ENCODE measurements at places on chromosomes 11 and 22.

GRCh38 chr11:72041364-72042063 is 38.8 kb downstream of the NUMA1 start:
- DNase-seq = peak; percentile 82

DNA sequence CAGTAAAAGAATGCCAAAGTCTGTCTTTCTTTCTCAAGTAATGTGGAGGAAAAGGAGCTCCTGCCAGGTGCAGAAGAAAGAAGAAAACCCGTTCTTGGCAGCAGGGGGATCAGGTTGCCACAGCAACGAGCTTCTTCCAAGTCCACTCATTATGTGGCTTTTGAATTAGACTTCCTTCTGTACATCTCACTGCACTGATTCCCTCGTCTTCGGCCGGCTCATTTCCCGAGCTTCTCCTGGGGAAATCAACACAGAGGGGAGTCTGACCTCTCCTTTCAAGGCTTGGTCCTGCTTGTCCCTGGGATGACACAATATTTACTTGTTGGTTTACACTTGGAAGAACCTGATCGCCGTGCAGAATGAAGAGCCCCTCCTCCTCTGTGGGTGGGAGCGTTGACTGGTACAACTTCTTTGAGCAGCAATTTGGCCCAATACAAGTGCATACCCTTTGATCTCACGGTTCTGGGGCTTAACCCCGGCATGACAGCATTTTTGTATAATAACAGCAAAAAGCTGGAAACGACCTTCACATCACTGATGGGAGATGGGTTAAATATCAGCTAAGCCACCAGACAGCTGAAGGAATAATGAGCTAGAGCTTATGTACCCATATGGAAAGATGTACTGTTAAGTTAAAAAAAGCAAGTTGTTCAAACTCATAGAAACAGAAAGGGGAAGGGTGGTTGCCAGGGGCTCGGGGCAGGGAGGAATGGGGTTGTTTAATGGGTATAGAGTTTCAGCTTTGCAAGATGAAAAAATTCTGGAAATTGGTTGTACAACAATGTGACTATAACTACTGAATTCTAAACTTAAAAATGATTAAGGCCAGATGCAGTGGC is 35.4 kb downstream of the MCHR1 start:
- peak; percentile 45 for DNase-seq

DNA sequence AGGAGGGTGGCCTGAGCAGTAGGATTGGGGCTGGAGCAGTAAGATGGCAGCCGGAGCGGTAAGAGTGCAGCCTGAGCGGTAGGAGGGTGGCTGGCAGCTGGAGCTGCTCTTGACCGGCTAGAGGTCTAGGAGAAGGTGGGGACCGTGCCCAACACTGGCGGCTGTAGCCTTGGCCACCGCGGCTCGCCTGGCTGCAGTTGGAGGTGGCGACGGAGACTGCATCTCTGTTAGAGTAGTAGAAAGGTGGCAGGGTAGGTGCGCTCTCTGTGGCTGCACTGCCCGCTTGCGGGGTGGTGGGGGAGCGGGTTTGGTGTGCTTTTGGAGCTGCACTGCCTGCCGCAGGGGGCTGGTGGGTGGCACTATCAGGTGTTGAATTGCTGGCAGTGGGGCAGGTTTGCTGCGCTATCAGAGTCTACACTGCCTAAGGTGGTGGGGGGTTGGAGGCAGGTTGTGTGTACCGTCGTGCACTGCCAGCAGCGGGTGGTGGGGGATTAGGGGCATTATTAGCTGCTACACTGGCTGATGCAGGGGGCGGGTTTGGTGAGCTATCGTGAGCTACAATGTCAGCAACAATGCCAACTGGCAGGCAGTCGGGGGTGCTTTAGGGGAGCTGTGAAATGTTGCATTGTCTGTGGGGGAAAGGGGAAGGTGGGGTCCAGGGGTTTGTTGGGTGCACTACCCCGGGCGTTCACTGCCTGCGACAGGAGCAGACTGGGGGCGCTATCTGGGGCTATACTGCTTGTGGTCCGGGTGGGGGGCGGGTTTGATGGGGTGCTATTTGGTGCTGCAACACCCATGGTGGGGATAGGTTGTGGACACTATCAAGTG is 4461.3 kb upstream of the OR11H1 start:
- no peak for DNase-seq

- peak; percentile 13 for DNase-seq
Measured at GRCh38 chr11:128766591-128767081, 72.8 kb downstream of the FLI1 start.

- no peak for DNase-seq
Measured at GRCh38 chr11:69832561-69833413, 13.6 kb upstream of the FGF3 start.

GRCh38 chr22:31102441-31103081 is 4.8 kb downstream of the SELENOM start:
- peak; percentile 99 for DNase-seq

DNA sequence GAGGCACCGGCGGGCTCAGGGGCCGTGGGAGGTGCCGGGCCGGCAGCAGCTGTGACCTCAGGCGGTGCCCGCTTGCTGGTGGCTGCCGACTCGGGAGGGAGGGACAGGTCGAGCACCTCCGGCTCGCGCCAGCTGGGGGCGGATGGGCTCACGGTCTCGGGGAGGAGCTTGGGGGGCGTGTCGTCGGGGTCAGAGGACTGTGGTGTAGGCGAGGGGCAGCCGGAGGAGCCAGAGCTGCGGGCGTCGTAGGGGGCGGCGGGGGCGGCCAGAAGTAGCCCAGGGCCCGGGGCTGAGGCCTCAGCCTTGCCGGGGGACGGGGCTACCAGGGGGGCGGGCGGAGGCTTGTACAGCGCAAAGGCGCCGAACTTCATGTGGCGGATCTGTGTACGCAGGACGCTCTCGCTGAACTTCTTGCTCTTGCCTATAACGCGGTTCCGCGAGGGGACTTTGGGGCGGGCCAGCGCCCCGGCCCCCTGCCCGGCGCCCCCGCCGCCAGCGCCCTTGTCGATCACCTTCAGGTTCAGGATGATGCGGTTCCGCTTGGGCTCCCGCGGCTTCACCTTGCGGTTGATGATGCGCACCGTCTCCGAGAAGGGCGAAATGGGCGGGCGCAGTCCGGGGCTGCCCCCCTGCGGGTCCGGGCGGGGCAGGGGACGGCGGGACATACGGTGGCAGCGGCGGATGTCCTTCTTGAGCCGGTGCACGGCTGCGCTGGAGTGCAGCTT is 5.5 kb downstream of the CBX6 start:
- DNase-seq = no peak

- DNase-seq = peak; percentile 84
Measured at GRCh38 chr11:88411265-88411664, 73.7 kb upstream of the CTSC start.

- no peak for DNase-seq
Measured at GRCh38 chr11:67111261-67111660, 7.8 kb upstream of the KDM2A start.

- no peak for DNase-seq
Measured at GRCh38 chr22:50569896-50570535, 7.3 kb upstream of the SYCE3 start.

DNA sequence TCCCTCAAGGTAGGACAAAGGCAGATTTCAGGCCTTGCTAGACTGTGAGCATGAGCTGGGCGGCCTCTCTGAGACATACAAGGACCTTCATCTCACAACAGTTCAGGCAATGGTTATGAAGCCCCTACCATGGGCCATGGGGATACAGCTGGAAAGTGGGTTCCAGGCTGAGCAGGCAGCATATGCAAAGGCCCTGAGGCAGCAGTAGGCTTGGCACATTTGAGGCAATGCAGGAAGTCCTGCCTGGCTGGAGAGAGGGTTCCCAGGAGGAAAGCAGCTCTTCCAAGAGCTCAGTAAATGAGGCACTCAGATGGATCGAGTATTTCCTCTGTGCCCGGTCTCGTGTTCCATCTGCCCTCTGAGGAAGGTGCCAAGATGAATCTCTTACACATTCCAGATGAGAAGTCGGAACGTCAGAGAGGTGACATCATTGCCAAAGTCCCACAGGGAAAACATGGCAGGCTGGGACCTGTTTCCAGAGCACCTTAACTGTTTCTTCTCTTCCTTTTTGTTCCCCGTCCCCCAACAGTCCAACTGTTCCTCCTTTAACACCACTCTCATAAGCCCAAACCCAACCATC is 388.6 kb downstream of the MN1 start:
- DNase-seq = no peak

DNA sequence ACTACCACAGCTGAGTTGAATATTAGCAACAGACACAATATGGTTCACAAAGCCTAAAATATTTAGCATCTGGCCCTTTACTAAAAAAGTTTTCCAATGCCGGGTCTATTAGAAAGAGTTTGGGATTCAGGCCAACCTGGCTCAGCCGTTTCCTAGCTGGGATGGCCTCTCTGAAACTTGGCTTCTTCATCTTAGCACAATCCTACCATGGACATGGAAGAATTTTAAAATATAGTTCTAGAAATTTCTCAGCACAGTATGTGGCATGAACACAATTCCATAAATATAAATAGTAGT is 103.8 kb downstream of the RRAS2 start:
- DNase-seq = peak; percentile 27

DNA sequence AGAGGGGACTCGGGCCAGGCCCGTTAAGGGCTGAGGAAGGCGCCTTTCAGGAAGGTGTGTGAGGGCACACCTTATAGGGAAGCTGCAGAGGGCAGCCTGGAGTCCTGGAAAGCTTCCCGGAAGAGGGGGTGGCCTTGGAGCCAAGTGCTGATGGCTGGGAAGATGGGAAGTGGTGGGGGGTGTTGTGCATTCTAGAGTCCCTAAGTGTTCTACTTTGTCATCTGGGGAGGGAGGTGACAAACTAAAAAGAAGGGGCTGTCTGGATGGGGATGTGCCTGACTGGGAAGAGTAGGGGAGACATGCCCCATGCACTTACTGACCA is 6.8 kb downstream of the ZDHHC8 start:
- no peak for DNase-seq

- DNase-seq = no peak
Measured at GRCh38 chr11:64238999-64239398, 1.9 kb upstream of the FKBP2 start.
